Uterus (tissue), 4 donors: ENCODE measurements at places on chromosomes 2 and 18. TPM values are rescaled to one million over a fixed set of nuclear protein-coding genes. Genes with fewer than 3 reads are reported as not detected.

TLX2 gene
- 0.55 TPM for total RNA-seq

GRCh38 chr2:236536727-236537398 lies 32.8 kb upstream of the ACKR3 start:
- DNase-seq, result no peak

SULT1C3 gene
- not detected for total RNA-seq

SNORC gene
- total RNA-seq, result 0.35 TPM
